ENCODE measurements at places on chromosomes 2 and 18. TPM values are rescaled to one million over a fixed set of nuclear protein-coding genes. Genes with fewer than 3 reads are reported as not detected.
A peak's percentile ranks its signal among the peaks of the same experiment; 100 is the strongest.

C2orf78 gene
- not detected for total RNA-seq

DNA sequence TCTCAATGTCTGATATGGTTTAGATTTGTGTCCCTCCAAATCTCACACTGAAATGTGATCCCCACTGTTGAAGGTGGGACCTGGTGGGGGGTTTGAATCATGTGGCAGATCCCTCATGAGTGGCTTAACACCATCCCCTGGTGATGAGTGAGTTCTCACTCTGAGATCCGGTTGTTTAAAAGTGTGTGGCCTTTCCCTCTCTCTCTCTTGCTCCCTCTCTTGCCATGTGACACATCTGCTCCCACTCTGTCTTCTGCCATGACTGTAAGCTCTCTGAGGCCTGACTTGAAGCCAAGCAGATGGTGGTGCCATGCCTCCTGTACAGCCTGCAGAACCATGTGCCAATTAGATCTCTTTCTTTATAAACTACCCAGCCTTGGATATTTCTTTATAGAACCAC is 108.8 kb downstream of the RBMS1 start:
- DNase-seq, result no peak

- DNase-seq, result no peak
Measured at GRCh38 chr2:50885948-50886347, 146.0 kb downstream of the NRXN1 start.

STEAP3 gene
- 16.0 TPM for total RNA-seq

GRCh38 chr2:173652311-173652710 is 297.6 kb downstream of the CDCA7 start:
- no peak for DNase-seq

DNA sequence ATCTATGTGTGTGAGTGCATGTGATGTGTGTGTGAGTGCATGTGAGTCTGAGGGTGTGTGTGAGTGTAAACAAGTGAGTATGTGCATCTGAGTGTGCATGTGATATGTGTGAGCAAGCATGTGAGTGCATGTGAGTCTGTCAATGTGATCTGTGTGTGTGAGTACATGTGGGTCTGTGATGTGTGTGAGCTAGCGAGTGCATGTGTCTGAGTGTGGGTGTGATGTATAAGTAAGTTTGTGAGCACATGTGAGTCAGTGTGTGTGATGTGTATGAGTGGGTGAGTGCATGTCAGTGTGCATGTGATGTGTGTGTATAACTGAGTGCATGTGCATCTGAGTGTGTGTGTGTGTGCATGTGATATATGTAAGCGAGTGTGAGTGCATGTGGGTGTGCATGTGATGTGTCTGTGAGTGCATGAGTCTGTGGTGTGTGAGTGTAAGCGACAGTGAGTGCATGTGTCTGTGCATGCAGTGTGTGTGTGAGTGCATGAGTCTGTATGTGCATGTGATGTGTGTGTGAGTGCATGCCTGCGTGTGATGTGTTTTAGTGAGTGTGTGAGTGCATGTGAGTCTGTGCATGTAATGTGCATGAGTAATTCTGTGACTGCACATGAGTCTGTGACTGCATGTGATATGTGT is 44.1 kb downstream of the COPS8 start:
- no peak for DNase-seq

CPO gene
- 2.4 TPM for total RNA-seq

TGFA gene
- 1.3 TPM for total RNA-seq

- DNase-seq, result peak; percentile 61
Measured at GRCh38 chr18:73842795-73843394, 304.7 kb downstream of the FBXO15 start.

DNA sequence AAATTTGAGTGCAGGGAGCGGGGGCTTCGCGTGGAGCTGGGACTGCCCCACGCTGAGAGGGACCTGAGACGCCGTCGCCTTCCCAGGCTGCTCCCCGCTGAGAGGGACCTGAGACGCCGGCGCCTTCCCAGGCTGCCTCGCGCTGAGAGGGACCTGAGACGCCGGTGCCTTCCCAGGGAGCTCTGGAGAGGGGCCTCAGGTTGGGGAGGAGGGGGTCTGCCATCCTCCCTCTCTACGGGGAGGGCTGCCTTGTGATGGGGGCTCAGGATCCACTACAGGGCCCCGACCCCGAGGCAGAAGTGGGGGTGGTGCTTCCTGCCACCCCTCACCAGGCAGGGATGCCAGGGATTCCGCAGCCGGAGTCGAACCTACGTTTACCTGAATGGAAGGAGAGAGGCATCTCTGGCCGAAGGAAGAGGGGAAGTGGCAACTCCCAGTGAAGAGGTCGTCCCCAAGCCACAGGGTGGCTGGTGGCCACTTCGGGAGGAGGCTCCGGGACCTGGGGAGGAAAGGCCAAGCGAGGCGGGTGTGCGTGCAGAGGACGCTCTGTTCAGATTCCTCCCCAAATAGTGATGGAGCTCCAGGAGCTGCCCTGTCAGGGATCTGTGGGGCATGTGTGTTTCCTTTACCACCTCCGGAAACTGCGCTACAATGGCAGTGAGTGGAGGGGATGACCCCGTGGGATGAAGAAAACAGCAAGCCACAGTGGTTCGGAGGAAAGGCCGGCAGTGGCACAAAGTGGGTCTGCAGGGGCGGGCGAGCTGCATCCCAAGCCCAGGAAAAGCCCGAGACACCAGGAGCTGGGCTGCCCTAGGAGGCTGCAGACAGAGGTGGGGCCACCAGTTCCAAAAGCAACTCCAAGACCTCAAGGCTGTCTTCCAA is 108.2 kb upstream of the CTDP1 start:
- no peak for DNase-seq

CD8B2 gene
- not detected for total RNA-seq

- peak; percentile 69 for DNase-seq
Measured at GRCh38 chr2:74439803-74440377, 1.8 kb downstream of the RTKN start.

NPAS2 gene
- total RNA-seq, result 0.26 TPM

GRCh38 chr2:190129421-190130199 is 67.1 kb upstream of the MSTN start:
- no peak for DNase-seq

DNA sequence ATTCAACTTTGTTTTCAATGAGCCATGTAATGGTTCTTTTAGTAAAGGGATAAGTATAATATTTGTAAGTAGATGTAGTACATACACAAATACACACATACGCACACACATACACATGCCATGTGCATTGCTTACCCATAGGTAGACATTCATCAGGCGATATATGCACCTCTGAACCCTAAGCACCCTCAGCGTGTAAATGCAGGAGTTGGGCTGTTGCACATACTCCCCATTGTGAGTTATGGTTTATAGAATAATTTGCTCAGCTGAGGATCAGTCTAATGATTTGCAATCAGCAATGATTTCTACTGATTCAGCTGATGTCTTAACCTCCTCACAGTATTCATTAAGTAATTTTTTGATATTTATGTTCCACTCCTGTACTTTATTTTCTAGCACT is 217.6 kb upstream of the ETAA1 start:
- DNase-seq, result no peak

DNA sequence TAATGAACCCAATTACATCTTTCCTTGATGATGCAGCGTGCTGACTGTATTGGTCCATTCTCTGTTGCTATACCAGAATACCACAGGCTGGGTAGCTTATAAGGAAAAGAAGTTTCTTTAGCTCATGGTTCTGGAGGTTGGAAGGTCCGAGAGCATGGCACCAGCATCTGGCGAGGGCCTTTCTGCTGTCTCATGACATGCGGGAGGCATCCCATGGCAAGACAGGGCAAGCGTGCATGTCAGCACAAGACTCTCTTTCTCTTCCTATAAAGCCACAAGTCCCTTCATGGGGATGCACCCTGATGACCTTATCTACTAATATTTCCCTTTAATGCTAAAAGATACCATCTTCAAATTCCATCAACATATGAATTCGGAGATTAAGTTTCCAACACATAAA is 122.8 kb upstream of the FHL2 start:
- DNase-seq, result no peak

- DNase-seq, result peak; percentile 60
Measured at GRCh38 chr2:238220892-238221521, 17.5 kb upstream of the ILKAP start.

GRCh38 chr2:138548796-138549195 is 47.2 kb downstream of the SPOPL start:
- no peak for DNase-seq

- no peak for DNase-seq
Measured at GRCh38 chr2:238865744-238866355, 18.0 kb downstream of the TWIST2 start.

All from H7 (cell line).